ENCODE measurements at places on chromosomes 7 and 10.

- DNase-seq: no peak
These were observed 28.9 kb upstream of the DDC start for GRCh38 chr7:50594136-50594535.

DNA sequence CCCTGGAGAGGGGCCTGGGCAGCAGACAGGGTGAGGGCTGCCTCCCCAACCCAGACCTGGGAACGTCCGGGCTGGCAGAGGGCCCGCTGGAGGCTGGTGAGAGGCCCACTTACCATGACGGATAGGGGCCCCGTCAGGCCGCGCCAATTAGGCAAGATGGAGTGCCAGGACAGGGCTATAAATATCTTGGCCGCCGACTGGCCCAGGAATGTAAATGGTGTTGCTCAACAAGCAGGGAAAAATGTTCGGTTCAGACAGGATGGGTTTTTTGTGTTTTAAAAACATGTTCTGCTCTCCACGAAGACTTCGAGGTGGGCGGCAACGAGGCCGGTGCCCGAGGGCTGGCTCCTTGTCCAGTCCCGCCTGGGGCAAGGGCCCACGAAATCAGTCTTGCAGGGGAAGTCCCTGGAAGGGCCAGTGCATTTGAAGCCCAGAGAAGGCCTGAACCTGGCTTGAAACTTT, 35.8 kb upstream of the ELN start:
- no peak for DNase-seq

GRCh38 chr10:56383806-56384205, 22.7 kb upstream of the ZWINT start:
- DNase-seq: no peak

DNA sequence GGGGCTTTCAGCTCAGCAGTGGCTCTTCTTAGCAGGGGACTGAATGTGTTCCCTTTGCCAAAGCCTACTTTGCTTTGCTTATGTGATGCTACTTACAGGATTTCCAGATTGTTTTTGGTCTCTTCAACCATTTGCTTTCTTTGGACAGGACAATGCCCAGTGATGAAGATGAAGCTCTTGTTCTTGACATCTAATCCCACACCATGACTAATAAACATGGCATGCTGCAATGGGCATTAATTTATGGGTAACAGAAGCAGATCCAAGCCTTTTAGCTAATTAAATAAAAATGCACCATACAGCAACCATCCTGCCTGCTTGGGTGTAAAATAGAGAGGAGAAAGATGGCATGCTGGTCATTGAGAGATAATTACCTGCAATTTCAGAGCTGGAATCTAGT, 175.5 kb upstream of the ITGB1 start:
- no peak for DNase-seq

DNA sequence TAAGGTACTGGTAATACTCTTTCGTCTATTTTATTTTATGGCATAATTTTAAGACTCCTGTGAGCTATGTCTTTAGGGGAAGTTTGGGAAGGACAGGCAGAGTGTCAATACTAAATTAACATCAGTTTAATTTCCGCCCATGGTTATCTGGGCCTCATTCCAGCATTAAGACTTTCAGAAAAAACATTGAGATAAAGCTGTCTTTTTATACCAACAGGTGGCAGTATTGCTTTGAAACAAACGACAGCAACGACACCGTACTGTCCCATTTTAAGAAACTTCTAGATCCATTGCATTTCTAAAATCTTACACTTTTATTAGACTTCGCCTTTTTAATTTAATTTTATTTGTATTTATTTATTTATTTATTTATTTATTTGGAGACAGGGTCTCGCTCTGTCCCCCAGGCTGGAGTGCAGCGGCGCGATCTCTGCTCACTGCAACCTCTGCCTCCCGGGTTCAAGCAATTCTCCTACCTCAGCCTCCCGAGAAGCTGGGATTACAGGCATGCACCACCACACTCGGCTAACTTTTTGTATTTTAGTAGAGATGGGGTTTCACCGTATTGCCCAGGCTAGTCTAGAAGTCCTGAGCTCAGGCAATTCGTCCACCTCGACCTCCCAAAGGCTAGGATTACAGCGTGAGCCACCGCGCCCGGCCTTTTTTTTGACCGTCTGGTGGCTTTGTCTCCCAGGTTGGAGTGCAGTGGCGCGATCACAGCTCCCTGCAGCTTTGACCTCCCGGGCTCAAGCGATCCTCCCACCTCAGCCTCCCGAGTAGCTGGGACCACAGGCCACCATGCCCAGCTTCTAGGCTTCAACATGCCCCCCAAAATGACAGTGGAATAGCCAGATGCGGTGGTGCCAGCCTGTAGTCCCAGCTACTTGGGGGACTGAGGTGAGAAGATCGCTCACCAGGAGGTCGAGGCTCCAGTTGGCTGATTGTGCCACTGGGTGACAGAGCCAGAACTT, 78.7 kb upstream of the C1GALT1 start:
- peak; percentile 45 for DNase-seq

DNA sequence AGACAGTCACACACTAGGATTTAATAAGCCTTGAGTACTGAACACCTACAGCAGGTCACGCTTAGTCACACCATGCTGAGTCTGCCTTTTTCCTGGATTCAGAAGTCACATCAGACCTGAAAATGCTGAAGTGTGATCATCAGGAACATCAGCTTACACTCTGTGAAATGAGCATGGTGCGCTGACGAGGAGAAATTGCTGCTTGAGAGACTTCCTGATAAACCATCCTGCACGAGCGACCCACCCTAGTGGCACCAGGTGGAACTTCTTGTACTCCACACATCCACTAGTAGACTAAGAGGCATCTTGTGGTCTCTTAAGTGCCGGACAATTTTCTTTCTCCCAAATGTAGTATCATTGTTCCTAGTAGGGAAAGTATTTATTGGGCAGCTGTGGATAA, 51.8 kb upstream of the MRLN start:
- DNase-seq: no peak

GRCh38 chr7:147276783-147277370, 1160.3 kb downstream of the CNTNAP2 start:
- peak; percentile 72 for DNase-seq

Data from NCI-H1105 (cell line).